NCI-H1048 (cell line): ENCODE measurements at places on chromosomes 5 and 9.

GRCh38 chr5:516338-516925 is 7.8 kb downstream of the SLC9A3 start:
- DNase-seq = no peak

DNA sequence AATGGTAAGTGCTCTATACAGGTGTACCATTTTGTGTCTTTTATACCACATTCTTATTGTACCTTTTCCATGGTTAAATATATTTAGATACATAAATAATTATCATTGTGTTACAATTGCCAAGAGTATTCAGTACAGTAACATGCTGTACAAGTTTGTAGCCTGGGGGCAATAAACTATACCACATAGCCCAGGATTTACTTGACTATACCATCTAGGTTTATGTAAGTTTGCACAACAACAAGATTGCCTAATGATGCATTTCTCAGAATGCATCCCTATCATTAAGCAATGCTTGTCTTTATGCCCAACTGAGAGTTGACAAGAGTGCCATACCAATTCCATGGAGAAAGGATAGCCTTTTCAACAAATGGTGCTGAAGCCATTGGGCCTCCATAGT is 136.7 kb upstream of the PJA2 start:
- DNase-seq = no peak

GRCh38 chr9:91948597-91949391 is 1.2 kb downstream of the ROR2 start:
- DNase-seq = no peak

GRCh38 chr5:77339337-77339890 is 128.9 kb downstream of the PDE8B start:
- DNase-seq = no peak

DNA sequence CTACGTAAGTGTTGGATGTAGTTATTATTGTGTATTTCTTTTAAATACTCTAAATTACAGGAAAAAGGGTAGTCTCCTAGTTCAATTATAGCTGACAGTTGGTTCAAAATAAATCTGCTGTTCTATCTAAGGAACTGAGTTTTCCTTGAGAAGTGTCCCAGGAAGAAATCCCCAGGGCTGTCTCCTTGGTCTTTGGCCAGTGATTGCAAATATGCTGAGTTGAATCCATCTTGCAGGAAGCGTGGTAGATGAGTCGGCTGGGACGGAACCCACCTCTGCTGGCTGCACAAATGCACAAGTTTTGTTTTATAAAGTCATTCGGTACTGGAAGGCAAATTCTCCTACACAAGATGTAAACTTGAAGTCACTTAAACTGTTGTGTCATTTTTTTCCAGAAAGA is 30.2 kb upstream of the HOMER1 start:
- no peak for DNase-seq

GRCh38 chr5:130502702-130503101 is 598.4 kb downstream of the CHSY3 start:
- DNase-seq = no peak

DNA sequence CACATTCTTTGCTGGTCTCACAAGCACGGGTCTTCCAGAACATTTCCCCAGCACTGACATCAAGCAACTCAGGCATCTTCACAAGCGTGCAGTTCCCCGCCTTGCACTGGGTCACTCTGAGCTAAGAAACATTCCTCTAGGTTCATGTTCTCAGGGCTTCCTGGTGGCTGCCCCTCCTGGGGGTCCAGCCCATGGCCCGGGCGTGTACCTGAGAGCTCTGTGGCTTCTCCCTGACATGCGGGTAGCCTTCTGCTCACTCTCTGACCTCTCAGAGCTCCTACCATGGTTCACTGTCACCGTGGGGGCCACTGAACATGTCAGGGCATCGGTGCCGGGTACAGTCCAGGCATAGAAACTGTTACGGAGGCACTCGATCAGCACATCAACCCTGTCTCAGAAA is 87.5 kb downstream of the OLFM1 start:
- DNase-seq = no peak

DNA sequence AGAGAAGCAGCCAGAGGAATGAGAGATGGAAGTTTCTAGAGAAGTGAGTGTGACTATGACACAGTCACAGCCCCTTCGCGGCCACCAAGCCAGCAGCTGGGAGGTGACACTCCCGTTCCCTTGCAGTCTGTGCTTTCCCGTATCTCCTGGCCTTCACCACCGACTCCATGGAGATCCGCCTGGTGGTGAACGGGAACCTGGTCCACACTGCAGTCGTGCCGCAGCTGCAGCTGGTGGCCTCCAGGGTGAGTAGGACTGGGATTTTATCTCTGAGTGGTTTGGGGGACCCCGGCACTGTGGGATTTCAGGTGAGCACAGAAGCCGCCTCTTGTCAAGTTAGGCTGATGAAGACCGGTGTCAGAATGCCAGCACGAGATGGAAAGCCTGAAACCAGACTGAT is 12.1 kb upstream of the SLC2A8 start:
- no peak for DNase-seq

- DNase-seq = no peak
Observed at GRCh38 chr9:34574571-34574970, 15.0 kb downstream of the CNTFR start.

- no peak for DNase-seq
Observed at GRCh38 chr5:62922191-62922590, 343.6 kb downstream of the LRRC70 start.

GRCh38 chr9:10774051-10774450 is 161.2 kb upstream of the PTPRD start:
- no peak for DNase-seq

DNA sequence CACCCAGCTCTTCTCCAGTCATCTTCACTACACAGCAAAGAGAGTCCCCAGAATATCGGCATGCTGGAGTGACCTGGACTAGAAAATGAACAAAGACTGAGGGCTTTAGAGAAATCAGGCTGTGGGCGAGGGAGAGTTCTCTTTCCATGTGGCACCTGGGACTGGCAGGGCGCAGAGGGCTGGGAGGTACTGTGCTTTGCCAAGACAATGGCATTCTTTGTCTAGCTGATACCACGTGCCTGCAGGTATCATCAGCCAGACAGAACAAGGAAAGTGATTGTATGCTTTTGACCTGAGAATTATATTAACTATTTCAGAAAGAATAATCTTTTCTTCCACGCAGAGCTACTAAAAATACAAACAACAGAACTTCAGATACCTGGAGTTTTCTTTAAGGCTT is 30.5 kb downstream of the DDX31 start:
- peak; percentile 66 for DNase-seq

DNA sequence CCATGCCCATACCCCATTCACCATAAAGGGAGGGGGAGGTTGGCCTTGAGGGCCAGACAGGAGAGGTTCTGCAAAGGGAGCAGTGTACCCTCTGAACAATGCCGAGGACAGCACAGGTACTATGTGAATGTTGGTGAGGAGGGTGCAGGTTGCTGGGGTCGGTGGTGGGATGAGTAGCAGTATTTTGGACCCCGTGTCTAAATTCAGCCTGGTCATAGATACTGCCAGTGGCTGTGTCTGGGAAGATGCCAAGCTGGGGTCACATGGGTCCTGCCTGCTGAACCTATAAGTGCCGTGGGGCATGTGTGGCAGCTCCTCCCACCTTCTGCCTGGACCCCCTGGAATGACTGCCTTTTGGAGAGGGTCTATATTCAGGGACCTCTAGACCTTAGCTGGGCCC is 11.4 kb upstream of the SPINK4 start:
- DNase-seq = no peak

GRCh38 chr9:35651956-35652828 is 1.5 kb upstream of the SIT1 start:
- DNase-seq = no peak

- no peak for DNase-seq
Observed at GRCh38 chr9:14170392-14170931, 143.5 kb downstream of the NFIB start.

GRCh38 chr5:158752656-158752973 is 347.1 kb downstream of the EBF1 start:
- DNase-seq = no peak

DNA sequence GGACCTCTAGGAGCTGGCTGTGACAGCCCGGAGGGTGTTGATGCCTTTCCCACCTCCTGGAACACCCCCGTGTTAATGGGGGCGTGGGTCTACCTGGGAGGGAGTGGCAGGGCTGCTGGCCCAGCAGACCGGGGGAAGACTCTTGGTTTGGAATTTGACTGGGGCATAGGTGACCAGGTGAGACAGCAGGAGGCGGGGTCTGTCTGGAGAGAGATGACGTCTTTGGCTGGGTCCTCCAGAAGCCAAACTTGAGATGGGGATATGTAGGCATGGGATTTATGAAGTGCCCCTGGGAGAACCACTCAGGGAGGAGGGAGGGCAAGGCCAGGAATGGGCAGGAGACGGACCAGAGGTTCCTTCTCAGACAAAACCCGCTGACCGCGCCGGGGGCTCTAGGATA is 42.6 kb downstream of the NEK6 start:
- DNase-seq = no peak

GRCh38 chr9:4855841-4856240 is 63.1 kb downstream of the RCL1 start:
- no peak for DNase-seq

DNA sequence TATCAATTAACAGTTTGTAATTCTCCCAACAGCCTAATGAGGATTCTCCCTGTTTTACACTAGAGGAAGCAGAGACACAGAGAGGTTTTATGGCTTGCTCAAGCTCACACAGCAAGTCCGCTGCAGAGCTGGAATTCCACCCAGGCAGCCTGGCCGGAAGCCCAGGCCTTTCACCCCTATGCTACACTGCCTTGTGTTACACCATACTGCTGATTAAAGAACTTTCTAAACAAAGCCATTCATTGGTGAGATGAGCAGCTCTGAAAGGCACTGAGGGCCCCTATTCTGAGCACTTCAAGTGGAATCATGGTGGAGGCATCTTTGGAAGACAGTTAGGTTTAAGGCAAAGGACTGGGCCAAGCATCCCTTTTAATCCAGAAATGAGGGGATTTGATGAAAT is 14.7 kb upstream of the LARP1 start:
- DNase-seq = no peak

DNA sequence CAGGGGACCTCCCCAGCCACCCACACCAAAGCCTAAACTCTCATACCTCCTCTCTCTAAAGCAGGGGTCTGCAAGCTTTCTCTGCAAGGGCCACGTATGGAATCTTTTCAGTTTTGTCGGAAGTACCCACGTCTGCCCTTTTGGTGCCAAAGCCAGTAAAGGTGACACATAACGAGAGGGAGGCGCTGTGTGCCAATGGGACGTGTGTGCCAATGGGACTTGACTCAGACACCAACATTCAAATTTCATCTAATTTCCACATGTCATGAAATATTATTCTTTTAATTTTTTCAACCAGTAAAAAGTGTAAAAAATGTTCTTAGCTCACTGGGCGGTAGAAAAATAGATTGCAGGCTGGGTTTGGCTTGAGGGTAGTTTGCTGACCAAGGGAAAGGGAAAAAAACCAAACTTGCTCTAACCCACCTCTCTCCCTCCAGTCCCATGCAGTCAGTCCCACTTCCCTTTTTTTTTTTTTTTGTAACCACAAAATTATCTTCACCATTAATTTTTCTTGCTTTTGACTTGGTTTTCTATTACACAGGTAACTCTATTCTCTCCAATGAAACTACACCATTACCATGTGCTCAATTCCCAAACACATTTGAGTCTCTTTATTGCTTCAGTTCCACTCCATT is 25.5 kb downstream of the OR2V1 start:
- DNase-seq = no peak

DNA sequence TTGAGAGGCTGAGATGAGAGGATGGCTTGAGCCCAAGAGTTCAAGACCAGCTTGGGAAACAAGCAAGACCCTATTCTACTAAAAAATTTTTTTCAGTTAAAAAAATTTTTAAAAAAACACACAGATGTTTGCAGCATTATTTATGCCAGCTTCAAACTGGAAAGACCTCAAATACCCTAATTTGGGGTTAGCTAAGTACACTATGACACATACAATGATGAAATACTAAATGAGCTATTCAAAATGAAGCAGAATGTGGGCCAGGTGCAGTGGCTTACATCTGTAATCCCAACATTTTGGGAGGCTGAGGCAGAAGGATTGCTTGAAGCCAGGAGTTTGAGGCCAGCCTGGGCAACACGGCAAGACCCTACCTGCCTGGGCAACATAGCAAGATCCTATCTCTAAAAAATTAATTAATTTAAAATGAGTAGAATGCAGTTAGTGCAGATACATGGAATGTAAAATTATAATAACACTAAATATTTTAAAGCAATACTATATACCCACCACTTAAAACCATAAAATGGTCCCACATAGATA is 44.9 kb downstream of the LHFPL2 start:
- no peak for DNase-seq

GRCh38 chr9:125631391-125632085 is 75.5 kb downstream of the MAPKAP1 start:
- DNase-seq = no peak

DNA sequence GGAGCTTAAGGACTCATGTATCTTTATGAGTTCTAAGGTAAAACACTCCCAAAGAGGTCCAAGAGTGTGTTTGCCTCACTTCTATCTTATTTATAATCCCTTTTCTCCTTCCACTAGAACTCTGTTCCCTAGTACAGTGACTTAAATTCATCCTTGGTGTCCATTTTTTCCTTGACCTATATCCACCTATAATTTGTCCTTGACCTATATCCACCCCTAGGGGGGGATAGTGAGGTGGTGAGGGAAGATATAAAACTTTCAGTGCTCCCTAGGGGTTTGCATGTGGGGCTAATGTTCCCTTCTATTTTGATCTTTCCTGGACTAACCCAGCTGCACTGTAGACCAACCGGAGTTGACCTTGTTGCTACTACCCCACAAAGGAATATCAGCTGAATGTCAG is 83.5 kb upstream of the GNAQ start:
- no peak for DNase-seq

DNA sequence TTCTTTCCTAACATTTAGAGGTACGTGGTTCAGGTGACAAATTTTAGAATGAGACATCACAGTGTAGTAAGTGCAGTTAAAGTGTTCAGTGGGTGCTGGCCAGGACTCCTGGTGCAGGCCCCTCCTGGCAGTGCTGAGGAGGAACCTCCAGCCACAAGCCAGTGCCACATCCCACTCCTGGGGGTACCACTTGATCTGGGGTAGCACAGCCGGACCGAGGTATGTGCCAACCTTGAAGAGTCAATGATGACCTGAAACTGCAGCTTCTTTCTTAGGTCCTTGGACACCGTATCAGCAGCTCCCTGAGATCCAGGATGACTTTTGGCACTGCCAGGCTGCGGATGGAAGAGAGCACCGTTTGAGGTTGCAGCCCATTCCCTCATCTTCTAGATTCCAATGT is 310.4 kb upstream of the IRX4 start:
- no peak for DNase-seq

- no peak for DNase-seq
Observed at GRCh38 chr9:72812559-72813111, 140.2 kb downstream of the ALDH1A1 start.

GRCh38 chr5:148465381-148466235 is 81.8 kb downstream of the FBXO38 start:
- DNase-seq = no peak
